ENCODE measurements at places on chromosomes 7 and 10.

- no peak for DNase-seq
Measured at GRCh38 chr7:154553711-154554265, 449.1 kb downstream of the PAXIP1 start.

- DNase-seq: no peak
Measured at GRCh38 chr7:105673367-105674084, 92.2 kb upstream of the EFCAB10 start.

DNA sequence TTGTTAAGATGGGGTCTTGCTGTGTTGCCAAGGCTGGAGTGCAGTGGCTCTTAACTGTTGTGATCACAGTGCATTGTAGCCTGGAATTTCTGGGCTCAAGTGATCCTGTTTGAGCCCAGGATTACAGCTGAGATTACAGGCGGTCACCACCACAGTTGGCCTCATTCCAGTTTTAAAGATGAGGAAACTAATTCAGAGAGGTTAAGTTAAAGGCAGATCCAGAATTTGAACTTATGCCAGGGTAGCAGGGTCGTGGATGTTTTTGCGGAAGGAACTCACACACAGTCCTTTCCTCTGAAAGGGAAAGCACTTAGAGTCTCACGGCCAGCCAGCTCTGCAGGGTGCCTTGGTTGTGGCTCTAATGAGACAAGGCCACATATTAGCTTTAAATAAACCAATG is 84.7 kb downstream of the MMRN2 start:
- DNase-seq: no peak

- DNase-seq: no peak
Measured at GRCh38 chr7:100585511-100586265, at the start of gene LRCH4. LRCH4 (minus strand) TSS chr7:100586129; CDS start chr7:100586100, 29 bp downstream.

DNA sequence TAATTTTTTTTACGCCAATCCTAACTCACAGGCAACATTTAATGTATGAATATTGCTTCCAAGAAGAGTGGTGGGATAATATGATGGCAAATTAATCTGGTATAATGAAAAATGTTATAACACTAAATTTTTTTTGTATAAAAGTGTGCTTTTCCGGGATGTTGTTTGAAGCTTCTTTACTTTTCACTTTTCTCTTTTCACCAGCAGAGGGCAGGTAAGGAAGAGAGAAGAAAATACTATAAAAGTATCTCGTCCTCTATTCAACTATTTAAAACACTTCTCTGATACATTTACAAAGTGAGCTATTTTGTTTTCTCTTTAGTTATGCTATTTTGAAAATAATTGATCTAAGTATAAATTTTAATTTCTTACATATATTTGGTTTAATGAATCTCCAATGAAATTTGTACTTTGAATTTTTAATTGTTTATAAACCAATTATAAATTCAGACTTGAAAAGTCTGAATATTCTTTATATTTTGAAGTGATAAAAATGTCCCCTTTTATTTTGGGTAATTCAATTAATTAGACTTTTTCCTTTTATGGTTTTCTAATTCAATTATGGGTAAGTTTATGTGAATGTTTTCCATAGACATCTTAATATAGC is 20.7 kb upstream of the CFTR start:
- DNase-seq: no peak

- DNase-seq: no peak
Measured at GRCh38 chr10:79328147-79328701, 19.0 kb upstream of the PPIF start.

GRCh38 chr7:47027695-47028240 is 554.1 kb downstream of the TNS3 start:
- DNase-seq: no peak

GRCh38 chr7:158124671-158125079 is 462.9 kb downstream of the PTPRN2 start:
- DNase-seq: no peak

GRCh38 chr7:150329331-150330120 is 6.2 kb upstream of the ACTR3C start:
- DNase-seq: no peak

DNA sequence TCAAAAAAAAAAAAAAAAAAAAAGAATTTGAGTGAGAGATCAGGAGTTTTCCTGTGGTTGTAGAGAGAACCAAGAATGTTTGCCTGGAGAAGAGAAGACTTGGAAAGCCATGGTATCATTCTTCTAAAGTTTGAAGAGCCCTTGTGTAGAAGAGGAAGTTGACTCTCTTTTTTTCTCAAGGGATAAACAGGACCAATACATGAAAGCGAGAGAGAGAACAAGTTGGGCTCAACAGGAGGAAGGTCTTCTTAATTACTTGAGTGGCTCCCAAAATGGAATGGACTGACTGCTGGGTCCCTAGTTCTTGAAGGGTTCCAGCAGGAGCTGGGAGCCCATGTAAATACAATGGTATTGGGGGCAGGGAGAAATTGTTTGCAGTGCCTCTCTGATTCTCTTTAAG is 173.3 kb upstream of the ADO start:
- DNase-seq: no peak

- DNase-seq: no peak
Measured at GRCh38 chr7:78254726-78255055, 456.1 kb downstream of the PHTF2 start.

DNA sequence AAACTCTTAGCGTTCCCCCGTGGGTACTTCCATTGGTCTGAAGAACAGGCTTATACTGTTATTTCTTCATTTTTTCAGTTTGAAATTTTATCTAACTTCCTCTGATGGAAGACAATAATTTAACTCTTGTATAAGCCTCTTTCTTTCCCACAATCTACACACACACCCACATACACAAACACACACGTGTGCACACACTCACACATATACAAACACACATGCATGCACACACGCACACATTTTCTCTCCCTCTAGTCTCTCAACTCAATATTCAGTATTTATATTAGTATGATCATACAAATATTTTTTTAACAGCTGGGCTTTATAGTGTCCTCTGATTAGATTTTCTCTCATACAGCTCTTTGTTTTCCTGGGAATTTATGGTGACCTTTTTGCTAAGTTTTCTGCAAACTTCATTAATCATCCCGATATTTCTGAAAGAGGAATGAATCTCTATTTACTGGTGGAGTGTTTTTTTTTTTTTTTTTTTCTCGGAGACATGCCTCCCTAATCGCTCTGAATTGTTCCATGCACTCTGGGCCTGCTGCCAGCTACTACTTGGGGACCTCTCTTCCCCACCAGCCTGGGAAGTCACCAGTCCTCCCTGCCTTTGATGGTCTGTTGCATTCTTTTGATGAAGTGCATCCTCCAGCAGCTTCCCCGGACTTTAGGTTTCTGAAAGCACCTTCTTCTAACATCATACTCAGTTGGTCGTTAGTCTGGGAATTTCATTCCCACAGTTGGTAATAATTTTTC is 75.5 kb downstream of the ZNF777 start:
- DNase-seq: no peak

GRCh38 chr7:150981644-150982043 is 3.5 kb upstream of the KCNH2 start:
- no peak for DNase-seq

GRCh38 chr10:119522747-119523426 is 19.6 kb downstream of the RGS10 start:
- no peak for DNase-seq

GRCh38 chr7:41706228-41706930 is 3.5 kb upstream of the INHBA start:
- no peak for DNase-seq

DNA sequence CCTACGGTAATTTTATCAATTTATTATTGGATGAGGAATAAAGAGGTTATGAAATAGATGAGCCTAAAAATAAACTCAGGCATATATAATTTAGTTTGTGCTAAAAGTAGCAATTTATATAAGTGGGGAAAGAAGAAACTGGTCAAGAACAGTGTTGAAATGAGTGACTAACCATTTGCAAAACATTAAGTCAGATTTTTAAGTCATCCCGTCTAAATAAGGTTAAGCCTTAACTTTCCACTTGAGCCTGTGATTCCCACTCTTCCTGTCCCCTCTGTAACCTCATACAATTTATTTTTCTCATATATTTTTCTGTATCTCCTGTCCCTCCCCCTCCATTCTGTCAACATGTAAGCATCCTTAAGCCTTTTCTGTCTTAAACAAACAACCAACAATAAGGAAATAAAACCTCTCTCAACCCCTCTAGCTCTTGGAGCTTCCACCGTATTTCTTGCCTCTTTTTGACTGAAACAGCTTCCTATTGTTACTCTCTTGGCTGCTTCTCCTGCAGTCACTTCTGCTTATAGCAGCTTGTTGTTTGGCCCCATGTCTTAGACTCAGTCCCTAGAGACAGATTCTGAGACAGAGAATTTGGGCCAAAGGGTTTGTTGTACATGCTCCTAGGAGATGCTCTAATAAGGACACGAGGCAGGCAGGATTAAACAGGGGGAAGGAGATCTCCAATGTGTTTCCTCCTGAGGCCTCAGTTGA is 109.7 kb downstream of the GNAI1 start:
- no peak for DNase-seq

DNA sequence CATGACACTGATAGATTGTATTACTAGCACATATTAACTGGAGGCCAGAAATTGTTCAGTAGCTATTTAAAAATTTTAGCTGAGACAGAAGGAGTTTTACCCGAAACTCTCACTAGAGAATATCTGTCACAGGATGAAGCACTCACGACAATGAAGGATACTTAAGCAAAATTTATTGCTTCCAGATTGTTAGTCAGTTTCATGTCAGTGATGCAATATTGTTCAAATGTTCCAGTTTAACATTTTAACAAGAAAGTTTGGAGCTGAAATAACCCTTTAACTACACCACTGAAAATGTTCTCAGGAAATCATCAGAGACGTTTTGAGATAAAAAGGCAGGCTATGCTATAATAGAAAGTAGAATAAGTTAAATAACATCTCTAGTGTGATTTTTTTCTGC is 15.0 kb upstream of the CADPS2 start:
- DNase-seq: no peak

GRCh38 chr10:95539560-95540284 is 21.4 kb downstream of the SORBS1 start:
- DNase-seq: no peak

DNA sequence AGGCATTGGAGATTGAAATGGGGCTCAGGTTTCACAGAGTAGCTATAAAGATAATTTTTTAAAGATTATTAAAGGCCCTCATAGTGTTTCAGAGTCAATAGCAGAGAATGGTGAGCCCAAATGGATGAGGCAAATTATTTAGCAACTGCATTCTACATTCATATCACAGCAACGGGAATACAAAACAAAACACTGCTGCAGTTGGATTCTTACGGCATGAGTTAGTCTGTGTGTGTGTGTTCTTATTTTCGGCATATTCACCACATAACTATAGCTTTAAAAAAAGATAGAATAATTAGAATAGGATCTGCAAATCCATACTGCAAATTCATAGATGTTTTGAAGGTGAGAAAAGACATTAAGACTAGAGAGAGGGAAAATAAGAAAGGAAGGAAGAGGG is 66.0 kb downstream of the SUGCT start:
- DNase-seq: no peak

DNA sequence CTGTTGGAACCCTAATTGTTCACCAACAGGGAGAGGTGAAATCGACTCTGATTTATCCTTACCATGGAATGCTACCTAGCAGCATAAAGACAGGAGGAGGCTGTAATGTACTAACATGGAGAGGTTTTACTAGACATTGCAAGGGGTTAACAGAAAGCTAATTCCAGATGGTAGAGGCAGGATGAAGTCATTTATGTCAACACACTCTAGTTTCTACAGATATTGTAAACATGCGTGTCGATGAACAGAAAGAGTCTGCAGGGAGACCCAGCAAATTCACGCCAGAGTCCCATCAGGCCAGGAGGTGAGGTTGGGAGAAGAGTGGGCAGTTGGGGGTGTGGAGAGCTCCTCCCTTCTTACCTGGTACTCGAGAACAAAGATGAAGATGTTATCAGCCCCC is 7.0 kb downstream of the NPC1L1 start:
- DNase-seq: no peak

DNA sequence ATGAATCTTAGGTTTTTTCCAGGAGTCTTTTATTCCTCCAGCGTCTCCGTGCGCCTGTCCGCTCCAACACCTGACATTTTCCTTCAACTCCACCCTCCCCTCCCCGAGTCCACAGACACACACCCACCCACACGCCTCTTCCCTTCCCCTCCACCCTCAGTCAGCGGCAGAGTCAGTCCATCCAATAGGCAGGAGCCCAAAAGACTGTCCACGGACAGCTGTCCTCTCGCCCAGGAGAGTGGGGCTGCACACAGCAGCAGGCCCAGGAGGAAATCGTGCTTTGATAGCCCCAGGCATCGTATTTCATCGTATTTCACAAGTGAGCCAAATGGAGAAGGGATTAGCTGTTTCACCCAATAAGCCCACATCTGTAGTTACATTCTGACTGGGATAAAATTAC is 285.1 kb downstream of the ZEB1 start:
- DNase-seq: no peak
